ENCODE measurements at places on chromosomes 11 and 22.

- DNase-seq, result no peak
Observed at GRCh38 chr11:119091966-119092879, 7.5 kb downstream of the HMBS start.

DNA sequence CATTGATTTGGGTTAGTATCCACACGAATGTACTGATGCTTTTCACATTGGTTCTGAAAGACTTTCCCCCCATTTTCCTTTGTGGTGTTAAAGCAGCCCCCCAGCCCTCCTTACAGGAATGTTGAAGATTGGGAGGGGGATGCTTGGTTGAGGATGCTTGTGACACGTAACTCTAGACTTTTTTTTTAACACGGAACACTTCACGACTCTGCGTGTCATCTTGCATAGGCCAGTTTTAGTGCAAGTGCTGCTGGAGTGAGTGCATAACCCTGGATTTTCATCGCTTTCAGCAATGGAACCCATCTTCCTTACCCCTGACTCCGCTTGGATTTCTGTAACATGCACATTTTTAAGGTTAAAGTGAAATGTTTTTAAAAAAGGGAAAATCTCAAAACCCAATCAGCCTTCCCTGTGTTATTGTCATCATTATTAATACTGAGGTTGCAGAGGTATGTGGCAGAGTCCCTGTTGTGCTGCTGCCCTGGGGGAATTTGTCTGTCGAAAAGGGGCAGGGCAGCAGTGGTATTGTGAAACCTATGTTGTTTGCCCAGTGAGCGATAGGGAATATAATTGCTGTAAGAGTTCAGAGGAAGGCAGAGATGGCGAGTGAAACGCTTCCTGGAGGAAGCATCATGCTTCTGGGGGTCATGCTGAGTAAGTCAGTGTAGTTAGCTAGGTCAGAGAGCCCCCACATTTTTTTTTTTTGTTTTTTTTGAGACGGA, 12.1 kb downstream of the CECR2 start:
- DNase-seq, result no peak

DNA sequence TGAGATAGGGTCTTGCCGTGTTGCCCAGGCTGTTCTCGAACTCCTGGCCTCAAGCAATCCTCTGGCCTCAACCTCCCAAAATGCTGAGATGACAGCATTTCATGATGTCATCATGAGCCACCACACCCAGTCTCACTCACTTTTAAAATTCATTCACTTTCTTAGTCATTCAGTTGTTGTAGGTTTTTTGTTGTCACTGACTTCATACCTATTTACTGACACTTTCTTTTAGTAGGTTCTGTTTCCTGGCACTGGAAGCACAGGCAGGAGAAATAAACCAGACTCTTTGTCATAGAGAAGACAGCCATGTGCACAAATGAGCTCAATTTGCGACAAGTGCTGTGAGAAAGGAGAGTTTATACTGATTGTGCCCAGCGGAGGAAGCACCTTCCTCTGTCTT, 10.5 kb downstream of the ART5 start:
- DNase-seq, result no peak

GRCh38 chr11:112400476-112401014, 139.9 kb upstream of the PLET1 start:
- no peak for DNase-seq

DNA sequence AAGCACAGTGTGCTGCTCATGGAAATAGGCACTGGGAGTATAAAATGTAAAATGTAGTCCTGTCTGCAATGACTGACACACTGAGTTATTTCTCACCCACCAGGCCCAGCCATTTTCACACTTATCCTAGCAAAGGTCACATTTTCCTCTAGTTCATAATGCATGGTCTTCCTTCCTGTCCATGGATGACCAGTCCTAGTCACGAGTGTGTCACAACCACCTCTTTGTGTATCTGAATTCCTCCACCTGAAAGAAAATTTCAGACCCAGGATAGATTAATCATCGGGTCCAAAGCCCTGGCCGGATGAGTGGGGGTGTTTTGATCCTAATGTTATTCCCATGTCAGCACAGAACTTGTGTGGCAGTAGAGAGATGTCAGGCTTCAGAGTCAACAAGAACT, at the start of gene MRGPRX4:
TSS of gene MRGPRX4 (plus strand) at position 172 of the 400 bp plus-strand sequence. CDS start 420 bp downstream, outside the sequence.
- no peak for DNase-seq

DNA sequence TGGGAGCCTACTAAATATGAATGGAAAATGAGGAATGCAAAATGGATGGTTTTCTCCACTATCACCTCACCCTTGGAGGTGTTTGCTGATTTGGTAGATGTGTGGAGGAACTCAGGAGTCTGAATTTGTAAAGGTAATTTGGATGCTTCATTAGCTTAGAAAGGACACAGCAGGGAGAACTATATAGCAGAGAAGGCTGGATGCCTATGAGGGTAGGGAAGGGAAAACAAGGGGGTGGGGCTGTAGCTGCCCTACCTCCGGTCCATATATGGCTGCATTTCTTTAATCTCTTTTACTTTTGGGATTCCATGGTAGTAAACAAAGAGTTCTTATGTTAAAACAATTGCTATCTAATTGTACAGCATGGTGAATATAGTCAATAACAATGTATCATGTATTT, 4.8 kb upstream of the EHF start:
- no peak for DNase-seq

GRCh38 chr11:76181371-76181770, 24.9 kb downstream of the WNT11 start:
- DNase-seq, result no peak

DNA sequence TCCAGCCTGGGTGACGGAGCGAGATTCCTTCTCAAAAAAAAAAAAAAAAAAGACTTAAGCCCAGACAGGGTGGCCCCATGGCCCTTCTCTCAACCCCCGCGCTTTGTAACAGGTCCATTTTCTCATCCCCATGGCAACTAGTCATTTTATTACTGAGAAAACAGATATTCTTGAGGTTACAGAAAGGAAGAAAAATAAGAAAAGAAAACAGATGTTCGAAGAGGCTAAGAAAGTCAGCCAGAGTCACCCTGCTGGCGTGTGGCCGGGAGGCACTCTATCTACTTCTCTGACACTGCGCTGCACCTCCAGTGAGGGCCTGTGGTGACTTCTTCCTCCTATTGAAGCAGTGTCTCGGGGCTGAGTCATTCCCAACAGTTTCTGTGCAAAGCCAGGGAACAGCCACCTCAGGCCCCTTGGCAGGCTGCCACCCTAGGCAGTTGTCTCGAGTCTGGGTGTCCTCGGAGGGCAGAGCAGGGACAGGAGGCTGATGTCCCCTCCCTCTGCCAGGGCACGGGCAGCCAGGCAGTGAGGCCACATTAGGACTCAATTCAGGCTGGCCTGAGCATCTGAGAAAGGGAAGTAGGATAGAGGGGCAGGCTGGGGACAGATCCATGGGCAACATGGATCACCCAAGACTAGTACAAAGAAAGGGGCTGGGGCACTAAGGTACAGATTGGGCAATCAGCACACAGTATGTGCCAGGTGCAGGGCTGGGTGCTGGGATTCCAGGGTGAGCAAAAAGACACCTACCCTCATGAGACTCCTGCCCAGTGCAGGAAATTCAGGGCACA, 16.4 kb upstream of the SYVN1 start:
- peak; percentile 61 for DNase-seq

GRCh38 chr11:3124821-3125220, 40.3 kb downstream of the OSBPL5 start:
- DNase-seq, result no peak

GRCh38 chr11:113876798-113877669, 1.7 kb upstream of the USP28 start:
- no peak for DNase-seq

GRCh38 chr11:69299023-69299461, 5.1 kb downstream of the MYEOV start:
- no peak for DNase-seq

- DNase-seq, result no peak
Observed at GRCh38 chr11:101563166-101563565, 20.6 kb downstream of the TRPC6 start.

- no peak for DNase-seq
Observed at GRCh38 chr11:75589933-75590332, 27.9 kb downstream of the SERPINH1 start.

DNA sequence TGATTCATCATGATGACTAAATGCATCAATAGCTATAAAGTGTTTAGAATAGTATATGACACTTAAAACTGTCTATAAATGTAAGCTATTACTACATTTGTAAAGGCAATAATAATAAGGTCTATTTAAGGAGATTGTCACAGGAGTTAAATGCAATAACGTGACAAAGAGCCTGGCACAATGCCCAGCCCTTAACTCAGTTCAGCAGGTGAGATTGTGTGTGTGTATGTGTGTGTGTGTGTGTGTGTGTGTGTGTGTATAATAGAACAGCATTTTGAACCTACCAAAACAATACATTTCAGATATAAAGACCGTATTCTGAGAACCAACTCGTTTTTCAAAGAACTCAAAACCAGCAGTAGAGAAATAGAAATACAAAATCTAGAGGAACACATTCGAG, 177.5 kb downstream of the MYO18B start:
- peak; percentile 18 for DNase-seq

DNA sequence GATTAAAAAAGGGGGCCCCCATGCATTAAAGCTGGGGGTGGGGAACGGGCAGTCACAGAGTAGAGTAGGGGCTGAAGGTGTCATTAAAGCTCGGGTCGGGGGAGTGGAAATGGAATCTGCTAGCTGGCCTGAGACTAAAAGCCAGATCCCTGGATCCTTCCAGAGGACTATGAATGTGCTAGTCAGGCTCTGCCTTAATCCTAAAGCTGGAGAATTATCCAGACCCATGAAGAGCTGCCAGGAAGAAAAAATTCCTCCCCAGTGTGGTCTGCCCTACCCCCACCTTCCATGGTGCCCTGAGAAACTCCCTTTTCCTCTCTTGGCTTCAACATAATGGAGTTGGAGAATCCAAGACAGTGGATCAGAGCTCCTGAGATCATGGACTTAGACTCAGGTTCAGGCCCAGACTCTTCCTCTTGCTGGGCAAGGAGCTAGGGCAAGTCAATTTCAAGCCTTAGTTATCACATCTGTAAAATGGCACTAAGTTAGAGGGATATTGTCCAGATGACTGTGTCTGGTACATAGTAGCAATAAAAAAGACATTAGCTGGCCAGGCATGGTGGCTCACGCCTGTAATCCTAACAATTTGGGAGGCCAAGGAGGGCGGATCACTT, 24.0 kb upstream of the SMTN start:
- DNase-seq, result no peak

- no peak for DNase-seq
Observed at GRCh38 chr22:19103880-19104821, 18.1 kb downstream of the DGCR2 start.

- DNase-seq, result no peak
Observed at GRCh38 chr11:12727563-12728211, 53.5 kb downstream of the TEAD1 start.

DNA sequence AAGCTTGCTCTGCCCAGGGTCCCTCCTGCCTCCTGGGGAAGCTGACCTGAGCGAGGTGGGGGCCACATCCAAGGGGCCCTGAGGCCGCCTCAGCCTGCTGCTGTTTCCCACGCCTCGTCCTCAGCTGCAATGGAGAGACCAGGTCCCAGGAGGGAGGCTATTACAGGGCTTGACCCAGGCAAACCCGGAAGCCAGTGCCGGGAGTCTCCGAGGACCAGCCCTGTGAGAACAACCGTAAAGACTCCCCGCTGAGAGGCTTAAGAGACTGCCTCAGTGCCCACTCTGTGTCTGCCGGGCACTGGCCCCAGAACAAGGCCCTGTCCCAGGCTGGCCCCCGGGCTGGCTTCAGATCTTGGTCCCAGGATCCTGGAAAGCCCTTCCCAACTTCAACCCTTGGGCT, 124.3 kb upstream of the FGF3 start:
- no peak for DNase-seq

DNA sequence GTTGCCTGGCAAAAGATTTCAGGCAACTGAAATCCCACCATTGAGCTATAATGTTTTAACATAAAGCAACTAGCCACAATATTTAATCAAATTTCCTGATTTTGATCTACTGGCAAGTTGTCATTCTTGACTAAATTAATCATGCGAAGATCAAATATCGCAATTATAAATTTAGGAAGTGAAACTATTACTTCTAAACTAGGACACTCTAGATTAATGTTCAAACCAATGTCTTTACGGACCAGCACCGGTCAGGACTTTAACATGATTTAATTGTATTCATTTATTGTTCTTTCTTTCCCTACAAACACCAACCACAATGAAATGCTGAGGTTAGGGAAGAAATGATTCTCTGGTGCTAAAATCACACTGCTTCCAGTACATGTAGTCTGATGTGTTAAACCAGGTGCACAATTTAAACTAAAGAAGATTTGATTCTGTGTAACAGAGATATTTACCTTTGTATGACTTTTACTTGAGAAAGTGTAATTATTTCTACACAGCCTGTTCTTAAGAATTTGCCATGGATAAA, 14.9 kb downstream of the GAS2 start:
- DNase-seq, result no peak

DNA sequence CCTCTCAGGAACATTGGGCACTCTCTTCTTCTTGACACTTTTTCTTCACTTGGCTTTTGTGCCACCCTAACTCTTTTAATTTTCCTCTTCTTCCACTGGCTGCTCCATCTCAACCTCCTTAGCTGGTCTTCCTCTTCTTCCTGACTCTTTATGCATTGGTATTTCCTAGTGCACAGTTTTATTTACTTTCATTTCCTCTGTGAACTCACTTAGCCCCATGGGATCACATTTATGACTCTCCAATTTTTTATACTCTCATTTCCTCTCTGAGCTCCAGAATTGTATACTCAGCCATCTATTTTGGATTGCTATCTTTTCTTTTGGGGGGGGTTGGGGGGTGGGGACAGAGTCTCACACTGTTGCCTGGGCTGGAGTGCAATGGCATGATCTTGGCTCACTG, 38.5 kb upstream of the LARGE1 start:
- no peak for DNase-seq

- no peak for DNase-seq
Observed at GRCh38 chr11:17581036-17581731, 34.1 kb downstream of the OTOG start.

- peak; percentile 12 for DNase-seq
Observed at GRCh38 chr11:68142028-68142412, 20.8 kb upstream of the CHKA start.

DNA sequence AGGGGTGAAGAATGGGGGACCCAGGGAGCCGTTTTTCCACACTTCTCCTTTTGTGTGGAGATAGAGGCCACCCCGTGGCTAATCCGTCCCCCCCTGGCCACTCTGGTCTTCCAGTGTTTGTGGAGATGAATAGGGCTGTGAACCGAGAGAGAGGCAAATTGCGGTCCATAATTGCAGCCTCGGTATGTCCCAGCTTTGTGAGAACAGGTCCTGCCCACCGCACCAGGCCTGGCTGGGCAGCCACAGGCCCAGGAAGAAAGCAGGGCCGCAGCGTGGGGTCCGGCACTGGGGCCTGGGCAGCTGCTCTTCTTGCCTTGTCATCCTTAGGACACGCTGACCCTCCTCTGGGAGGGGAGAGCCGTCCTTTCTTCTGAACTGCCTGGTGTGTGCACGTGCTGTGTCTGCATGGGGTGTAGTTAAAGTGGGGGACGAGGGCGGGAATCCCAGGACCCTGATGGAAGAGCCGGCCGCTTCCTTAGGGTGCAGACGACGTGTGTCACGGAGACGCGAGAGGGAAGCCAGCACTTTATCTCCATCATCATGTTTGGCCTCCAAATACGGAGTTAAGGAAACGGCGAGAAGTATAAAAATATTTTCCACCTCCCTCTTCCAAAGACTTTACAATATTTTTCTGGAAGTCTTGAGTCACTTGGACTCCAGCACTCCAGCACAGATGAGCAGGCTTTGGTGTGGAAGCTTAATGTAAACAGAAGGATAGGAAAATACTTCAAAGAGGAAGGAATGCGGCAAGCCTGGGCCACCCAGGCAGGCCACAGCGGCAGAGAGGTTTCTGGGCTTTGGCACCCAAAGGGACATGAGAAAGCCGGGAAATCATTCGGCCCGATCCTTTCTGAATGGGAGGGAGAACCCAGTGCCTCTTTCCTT, 1248.4 kb downstream of the BRD1 start:
- no peak for DNase-seq
